ENCODE measurements at places on chromosomes 1 and 21.

DNA sequence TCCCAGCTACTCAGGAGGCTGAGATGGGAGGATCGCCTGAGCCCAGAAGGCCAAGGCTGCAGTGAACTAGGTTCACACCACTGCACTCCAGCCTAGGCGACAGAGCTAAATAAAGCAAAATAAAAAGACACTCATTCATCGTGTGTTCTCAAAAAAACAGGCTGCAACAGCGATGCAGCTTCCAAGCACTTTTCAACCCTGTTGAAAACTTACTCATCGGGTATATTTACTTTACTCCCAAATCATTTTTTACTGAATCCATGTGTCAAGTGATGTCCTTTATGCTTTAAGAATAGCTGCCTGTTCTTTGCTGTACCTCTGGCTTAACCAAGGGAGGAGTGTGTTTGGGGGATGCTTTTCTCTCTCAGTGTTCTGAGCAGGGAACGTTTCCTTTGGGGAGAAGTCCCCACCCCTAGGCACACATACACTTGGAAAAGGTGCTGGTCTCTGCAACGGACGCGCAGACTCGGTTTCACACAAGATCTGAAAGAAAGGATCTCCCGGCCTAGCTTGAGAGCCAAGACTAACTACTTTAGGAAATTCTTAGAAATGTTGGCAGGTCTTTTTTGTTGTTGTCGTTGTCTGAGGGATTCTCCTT is 1.4 kb downstream of the MAP1LC3C start:
- no peak for DNase-seq

- DNase-seq: no peak
These were observed 30.0 kb upstream of the UBE2U start for GRCh38 chr1:64173336-64173940.

DNA sequence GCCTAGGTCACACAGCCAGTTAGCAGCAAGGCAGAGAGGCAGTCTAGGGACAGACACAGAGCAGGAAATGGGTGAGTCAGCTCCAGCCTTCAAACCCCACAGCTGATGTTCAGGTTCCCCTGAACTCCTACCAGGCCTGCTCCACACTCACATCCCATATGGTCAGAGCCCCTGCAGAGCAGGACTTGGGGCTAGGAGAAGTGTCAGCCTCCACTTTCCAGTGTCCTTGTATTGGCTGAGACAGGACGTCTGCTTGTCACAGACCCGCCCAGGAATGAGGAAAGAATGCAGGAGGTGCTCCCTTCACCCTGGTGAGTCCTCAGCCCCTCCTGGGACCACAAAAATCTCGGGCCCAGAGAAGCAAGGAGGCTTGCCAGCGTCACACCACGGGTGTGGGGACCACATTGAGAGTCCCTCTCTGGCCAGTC is 92.5 kb downstream of the LACTBL1 start:
- DNase-seq: no peak

DNA sequence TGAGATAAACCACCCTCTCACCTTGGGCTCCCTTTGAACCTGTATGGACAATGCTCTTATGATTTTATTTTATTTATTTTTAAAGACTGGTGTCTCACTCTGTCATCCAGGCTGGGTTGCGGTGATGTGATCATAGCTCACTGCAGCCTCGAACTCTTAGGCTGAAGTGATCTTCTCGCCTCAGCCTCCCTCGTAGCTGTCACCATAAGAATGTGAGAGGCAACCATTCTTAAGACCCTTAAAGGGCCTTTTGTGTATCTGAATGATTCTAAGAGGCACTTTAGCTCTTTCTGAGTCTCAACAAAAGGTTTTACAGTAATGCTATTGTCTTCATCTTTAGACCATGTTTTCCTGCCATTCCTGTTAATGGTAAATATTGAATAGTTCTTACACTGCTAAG is 67.0 kb downstream of the IVNS1ABP start:
- no peak for DNase-seq

- DNase-seq: no peak
These were observed 11.9 kb downstream of the MX2 start for GRCh38 chr21:41373763-41374162.

GRCh38 chr1:192697771-192698170 is 61.8 kb downstream of the RGS13 start:
- DNase-seq: no peak

GRCh38 chr1:162557536-162557935 is 4.0 kb upstream of the UAP1 start:
- DNase-seq: no peak

GRCh38 chr1:176033881-176034280 is 173.2 kb downstream of the COP1 start:
- DNase-seq: no peak

GRCh38 chr1:240577095-240577494 is 34.9 kb downstream of the GREM2 start:
- DNase-seq: no peak

All from activated T-cell treated with anti-CD3 and anti-CD28 coated beads, Interleukin-2, amount 50 U/mL, for 48 hours (primary cell).